ENCODE measurements at places on chromosomes 6 and 20.

DNA sequence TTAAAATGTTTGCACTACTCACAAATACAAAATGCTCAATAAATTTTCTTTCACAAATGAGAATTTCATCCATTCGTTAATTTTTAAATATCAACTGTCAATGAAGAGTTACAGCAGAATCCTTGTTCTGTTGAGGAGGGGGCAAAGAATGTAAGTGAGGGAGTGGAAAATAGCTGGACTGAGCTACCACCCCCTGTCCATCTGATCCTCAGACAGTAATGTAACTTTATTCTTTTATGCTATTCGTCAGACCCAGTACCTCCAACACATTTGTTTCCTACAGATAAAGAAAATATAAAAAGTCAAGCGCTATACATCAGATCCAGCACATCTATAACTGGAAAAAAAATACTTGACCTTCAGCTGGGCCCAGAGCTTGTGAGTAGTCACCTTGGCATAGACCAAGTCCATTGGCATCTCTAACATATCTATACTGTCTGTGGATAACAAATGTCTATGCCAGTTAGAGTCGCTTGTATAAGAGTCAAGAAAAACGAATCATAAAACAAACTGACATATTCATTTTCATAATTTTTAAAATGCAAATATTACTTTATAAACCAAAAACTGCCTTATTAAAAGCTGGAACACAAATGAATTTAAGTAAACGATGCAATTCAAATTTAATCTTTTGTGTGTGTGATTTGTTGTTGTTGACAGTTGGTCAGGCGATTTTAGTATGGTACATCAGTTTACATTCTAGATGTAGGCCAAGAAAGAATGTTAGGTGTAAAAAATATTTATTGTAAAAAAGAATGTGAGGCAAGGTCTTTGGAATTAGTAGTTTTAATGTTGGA, 57.2 kb upstream of the HFE start:
- DNase-seq, result no peak

DNA sequence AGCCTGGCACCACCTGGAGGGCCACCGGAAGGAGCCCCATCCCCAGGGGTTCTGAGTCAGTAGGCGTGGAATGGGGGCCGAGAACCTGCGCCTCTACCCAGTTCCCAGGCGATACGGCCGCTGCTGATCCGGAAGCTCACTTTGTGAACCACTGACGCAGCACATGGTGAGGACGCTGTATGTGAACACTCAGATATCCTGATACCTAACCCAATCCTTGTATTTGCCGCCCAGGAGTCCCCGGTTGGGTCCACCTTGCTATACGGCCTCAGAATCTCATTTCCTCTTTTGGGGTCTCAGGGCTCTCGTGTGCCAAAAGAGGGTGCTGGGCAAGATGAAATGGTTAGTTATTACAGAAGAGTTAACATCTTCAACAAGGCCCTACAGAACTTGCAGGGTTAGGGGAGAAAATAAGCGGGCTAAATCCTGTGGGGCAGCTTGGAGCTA, 604 bp upstream of the RAB5IF start:
- DNase-seq, result no peak

- DNase-seq, result no peak
These were observed 16.7 kb downstream of the ACOT13 start for GRCh38 chr6:24683297-24684296.

GRCh38 chr6:44917430-44917829, 410.7 kb upstream of the RUNX2 start:
- DNase-seq, result no peak

DNA sequence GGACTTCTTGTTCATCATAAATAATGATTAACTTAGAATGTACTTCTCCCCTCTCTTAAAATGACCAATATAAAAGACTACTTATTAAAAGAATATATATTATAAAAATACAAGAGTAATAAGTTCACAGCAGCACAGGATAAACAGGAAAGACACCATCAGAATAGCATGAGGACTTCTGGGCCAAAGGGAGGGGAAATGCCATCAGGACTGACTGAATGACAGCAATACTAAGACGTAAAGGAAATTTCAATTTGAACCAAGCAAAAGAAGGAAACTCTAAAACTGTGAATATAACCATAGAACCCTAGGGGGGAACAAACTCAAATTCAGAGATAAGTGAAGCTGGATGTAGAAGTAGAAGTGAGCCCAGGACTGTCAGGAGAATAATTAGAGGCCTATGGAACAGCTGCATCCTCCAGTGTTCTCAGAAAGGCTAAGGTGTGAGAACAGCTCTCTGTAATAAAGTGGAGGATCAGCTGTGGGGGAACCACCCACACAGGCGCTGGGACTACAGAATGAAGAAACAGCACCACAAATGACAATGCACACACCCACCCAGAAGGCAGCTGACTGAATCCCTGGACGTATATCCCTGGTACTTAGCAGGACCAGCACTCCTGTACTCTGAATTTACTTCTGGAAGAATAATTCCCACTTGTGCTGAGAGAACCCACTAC, 37.8 kb downstream of the ZHX3 start:
- DNase-seq, result no peak

GRCh38 chr20:50040432-50041245, 57.9 kb downstream of the SNAI1 start:
- no peak for DNase-seq

- DNase-seq, result no peak
These were observed 33.8 kb upstream of the TMEM244 start for GRCh38 chr6:129894921-129895320.

DNA sequence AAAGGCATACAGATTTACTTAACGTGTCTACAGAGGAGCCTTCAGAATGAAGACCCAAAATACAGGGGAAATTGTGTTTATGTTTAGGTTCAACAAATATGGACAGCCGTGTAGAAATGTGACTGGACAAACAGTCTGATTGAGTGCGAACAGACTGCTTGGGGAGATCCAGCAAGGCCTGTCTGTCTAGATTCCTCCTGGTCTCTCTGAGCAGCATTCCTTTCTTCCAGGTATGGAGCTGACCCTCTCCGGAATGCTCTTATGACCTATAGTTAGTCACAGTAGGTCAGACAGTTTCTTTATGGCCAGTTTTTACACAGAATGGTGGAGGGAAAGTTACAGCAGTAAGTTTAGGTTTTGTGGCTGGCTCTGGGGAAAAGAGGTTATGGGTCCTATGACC, 9.0 kb downstream of the RIN2 start:
- no peak for DNase-seq

- no peak for DNase-seq
These were observed 188.6 kb downstream of the PRL start for GRCh38 chr6:22108199-22108598.

DNA sequence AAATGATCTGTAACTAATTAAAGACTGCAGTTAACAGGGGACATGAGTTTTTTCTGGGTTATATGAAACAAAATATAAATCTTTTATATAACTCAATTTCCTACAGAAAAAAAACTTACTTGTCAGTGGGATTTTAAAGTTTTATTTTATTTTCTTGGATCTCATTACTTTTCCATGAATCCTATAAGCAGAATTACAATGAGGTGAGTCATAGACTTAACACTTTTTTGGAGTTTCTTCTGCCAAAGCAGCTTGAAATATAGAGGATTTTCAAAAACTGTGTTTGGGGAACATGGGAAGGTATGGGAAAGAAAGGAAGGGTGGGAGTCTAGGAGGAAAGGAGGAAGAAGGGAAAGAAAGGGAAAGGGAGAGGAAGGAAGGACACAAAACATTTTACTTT, 130.7 kb downstream of the AIG1 start:
- DNase-seq, result no peak

- no peak for DNase-seq
These were observed 17.2 kb downstream of the ZBTB2 start for GRCh38 chr6:151374036-151374683.

DNA sequence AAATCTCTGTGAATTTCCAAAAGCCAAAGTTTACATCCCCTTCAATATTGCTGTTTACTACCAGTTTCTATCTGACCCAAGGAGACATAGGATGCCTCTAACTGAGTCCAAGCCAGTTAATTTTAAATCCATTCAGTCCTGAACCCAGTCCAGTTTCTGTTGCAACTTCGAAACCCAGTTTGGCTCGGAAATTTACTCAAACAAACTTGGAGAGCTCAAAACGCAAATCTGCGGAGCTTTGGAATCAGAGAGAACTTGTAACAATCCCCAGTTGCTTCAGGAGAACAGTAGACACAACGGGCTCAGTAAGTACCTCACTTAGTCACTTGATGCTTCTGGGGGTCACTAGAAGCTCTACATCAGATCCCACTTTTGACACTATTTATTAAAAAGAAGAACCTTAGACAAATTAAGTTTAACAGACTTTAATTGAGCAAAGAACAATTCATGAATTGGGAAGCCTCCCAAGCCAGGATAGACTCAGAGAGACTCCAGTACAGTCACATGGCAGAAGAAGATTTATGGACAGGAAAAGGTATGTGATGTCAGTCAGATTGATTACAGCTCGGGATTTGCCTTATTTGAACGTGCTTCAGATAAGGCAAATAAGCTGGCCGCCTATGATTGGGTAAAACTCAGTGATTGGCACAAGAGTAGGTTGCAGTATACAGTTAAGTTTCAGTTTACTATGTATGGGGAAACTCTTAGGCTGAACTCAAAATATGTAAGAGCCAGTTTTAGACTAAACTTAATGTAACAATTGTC, 118.0 kb downstream of the RFPL4B start:
- DNase-seq, result no peak

DNA sequence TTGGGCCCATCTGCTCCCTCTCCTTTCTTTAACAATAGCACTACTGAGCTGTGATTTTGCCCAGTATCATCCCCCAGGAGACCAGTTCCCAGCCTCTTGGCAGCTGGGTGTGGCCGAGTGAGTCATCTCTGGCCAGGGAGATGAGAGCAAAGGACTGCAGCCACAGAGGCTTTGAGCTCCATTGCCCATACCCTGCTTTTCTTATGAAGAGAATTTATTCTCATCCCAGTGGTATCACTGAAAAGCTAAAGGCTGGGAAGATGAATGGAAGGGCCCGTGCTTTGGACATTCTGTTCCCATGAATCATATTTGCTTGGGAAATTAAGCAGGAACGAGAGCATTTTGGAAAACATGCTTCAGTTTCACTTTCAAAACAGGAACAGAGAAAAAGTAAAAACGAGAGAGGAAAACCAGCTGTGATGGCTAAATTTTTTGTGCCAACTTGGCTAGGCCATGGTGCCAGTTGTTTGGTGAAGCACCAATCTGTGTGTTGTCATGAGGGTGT, 14.9 kb downstream of the CST3 start:
- DNase-seq, result no peak

DNA sequence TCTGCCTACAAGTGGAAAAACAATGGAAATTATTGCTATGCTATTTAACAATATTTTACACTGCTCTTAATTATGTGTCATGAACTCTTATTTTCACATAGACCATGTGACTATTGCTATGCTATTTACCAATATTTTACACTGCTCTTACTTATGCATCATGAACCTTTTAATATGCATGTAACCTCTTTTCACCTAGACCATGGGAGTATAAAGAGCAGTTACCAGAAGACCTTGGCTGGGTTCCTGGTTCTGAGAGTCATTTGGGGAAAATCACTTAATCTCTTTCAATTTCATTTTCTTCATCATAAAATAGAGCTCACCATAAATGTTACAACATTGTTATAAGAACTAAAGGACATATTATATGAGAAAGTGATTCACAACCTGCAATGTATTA, 223.8 kb upstream of the RNF217 start:
- no peak for DNase-seq

DNA sequence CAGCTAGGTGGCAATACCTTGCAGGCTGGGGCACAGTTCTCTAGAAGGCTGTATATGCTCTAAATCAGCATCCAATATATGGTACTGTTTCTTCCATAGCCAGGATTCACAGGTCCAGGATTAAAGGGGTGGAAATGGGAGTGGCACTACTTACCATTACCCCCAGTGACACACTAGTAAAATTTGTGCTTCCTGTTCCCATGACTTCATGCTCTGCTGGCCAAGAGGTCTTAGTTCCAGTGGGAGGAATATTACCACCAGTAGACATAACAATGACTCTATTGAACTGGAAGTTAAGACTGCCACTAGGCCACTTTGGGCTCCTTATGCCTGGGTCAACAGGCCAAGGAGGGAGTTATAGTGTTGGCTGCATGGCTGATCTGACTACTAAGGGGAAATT, 174.3 kb upstream of the TNFAIP3 start:
- no peak for DNase-seq
